Activated CD4-positive, CD25-positive, alpha-beta regulatory T cell (primary cell): ENCODE measurements at places on chromosomes 12 and 14.

DNA sequence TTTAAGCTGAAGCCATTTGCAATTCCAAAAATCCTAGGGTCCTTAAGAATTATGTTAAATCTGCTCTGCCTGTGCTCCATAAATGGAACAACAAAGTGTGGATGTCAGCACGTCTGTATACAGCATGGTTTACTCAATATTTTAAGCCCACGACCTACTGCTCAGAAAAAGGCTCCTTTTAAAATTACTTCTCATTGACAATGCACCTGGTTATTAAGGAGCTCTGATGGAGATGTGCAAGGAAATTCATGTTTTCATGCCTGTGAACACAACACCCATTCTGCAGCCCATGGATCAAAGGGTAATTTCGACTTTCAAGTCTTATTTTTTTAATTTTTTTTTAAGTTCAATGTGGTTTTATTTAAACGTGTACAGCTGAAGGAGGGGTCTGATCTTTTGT, 48.1 kb downstream of the FBXO33 start:
- DNase-seq, result no peak

GRCh38 chr12:121129811-121130147, 2.9 kb upstream of the P2RX7 start:
- DNase-seq, result no peak

DNA sequence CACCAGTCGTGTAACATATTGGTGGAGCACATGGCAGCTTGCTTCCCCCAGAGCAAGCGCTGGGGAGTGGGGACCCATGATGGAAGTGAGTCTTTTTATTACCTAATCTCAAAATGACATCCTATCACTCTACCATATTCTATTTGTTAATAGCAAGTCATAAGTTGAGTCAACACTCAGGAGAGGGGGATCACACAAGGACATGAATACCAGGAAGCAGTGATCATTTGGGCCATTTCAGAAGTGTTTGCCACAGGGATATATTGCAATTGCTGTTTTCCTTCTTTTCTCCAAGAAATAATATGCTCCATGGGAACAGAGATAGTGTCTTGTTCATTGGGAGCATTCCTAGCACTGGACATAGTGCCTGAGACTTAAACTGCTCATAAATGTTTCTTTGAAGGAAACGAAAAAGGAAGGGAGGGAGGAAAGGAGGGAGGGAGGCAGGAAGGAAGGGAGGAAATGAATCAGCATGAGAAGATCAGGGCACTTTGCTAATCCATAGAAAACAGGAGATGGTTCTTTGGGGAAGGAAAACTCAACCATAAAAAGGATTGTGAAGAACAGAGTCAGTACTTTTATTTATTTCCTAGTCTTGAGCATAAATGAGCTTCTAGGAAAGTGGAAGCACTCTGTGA, 39.2 kb upstream of the EEA1 start:
- no peak for DNase-seq

DNA sequence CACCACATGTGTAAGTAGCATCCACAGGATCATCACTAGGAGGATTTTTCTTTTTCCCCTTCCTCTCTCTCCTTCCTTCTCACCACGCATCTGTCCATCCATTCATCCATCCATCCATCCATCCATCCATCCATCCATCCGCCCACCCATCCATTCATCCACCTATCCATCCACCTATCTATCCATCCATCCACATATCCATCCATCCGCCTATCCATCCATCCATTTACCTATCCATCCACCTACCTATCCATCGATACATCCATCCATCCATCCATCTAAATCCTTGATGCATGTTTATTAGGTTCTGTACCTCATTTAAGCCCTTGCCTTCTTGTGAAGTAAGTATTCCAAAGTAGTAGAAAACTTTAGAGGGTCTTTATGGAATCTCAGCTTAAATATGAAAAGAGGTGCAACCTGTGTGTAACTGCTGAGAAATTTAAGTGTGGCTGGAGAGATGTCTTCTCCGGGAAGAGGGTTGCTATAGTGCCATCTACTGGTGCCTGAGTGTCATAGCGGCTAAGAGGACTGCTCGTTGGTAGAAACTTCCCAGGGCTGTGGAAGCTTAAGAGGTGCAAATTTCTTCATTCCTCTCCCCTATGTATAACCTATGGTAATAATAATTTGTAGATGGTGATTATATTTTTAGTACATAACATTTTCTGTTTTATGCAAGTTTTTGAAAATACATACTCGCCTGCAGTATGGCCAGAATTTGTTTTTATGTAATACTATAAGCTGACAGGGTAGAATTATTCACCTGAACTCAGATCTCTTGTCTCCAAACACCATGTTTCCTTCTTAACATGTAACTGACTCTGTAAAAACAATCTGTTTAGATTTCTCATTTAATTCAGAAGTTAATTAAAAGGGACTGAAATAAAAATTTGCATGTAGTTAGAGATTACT, 46.0 kb downstream of the MYO1H start:
- no peak for DNase-seq

- DNase-seq, result no peak
These were observed 13.9 kb upstream of the PITPNM2 start for GRCh38 chr12:123164710-123165261.

GRCh38 chr12:59179231-59179630, 258.9 kb upstream of the LRIG3 start:
- DNase-seq, result no peak

DNA sequence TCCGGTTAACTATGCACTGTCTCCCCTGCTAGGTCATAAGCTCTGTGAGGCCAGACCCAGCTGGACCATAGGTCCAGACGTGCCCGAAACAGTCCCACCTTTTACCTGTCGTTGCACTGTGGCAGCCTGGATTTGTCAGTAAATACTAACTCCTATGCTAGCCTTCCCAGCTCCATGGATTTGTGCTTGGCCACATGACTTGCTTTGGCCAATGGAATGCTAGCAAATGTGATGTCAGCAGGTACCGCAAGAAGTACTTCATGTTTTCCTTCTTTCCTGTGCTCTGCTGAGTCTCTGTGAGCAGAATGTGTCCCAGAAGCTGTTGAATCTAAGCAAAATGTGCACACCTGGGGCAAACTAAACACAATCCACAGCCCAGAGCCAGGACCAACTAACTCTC, 157.2 kb downstream of the ANO2 start:
- no peak for DNase-seq

- no peak for DNase-seq
These were observed 49.4 kb downstream of the BICD1 start for GRCh38 chr12:32155961-32156529.

DNA sequence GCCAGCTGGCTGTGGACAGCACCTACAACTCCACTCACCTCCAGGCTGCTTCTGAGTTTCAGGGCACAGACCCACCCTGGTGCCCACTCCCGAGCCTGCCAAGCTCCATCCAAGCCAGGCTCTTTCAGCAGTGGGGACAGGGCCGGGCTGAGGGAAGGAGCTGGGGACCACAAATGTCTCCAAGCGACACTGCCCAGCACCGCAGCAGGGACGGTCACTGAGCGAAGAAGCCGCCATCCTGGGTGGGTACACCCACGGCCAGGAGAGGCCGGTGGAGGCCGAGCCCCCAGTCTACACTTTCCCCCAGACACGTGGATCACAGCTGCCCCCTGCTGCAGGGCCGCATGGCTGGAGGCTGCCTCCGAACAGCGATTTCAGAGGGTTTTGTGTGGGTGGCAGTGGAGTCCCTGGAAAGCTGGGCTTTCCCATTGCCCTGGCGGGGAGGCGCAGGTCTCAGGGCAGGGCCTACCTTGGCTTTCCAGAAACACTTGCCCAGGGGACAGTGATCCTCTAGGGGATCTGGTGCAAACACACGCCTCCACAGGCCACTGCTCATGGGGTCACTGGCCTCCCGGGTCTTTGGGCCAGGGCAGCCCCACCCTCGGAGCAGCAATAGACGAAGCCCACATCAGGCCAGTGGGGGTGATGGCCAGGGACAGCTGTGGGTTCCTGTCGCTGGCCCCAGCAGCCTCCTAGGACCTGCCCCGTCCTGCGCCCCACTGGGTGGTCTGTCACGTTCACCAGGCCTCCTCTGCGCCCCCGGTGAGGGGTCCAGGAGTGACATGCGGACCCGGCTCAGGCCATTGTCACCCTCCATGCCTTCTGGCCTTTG, 1.2 kb upstream of the GPR132 start:
- no peak for DNase-seq

- DNase-seq, result no peak
These were observed 50.4 kb downstream of the RPH3A start for GRCh38 chr12:112841906-112842305.

DNA sequence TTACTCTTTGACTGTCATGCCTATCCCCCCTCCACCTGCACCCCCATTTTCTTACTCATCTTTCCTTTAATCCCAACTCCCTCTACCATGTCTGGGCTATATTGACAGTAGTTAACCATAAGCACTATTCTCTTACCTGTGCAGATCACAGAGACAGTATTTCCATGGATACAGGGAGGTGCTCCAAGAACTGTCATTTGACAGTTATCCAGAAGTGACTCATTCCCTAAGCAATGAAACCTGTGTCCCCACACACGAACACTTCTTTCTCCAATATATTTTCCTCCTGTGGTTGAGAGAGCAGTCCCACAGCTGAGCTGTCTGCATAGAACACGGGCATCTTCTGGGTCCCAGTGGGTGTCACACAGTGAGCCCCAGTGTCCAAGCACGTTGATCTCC, 68.8 kb downstream of the CD163L1 start:
- DNase-seq, result no peak
